LHCN-M2 (cell line): ENCODE measurements at places on chromosomes 7 and 10.

DNA sequence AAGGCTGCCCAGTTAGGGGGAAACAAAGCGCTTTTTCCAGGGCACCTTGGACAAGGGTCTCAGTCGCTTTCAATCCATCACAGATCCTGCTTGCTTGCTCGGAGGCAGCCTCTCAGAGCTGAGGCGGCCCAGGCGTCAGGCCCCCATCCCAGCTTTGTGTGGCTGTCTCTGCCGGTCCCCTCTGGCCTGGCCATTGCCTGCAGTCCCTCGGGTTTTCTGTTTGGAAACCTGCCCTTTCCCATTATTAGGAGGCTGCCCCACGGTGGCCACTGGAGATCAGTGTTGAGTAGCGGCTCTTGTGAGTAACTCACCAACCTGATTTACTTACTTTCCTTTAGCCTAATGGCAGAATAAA, 216.1 kb downstream of the GLRX3 start:
- no peak for DNase-seq

- DNase-seq: no peak
Observed at GRCh38 chr7:50366311-50366710, 61.8 kb downstream of the IKZF1 start.

DNA sequence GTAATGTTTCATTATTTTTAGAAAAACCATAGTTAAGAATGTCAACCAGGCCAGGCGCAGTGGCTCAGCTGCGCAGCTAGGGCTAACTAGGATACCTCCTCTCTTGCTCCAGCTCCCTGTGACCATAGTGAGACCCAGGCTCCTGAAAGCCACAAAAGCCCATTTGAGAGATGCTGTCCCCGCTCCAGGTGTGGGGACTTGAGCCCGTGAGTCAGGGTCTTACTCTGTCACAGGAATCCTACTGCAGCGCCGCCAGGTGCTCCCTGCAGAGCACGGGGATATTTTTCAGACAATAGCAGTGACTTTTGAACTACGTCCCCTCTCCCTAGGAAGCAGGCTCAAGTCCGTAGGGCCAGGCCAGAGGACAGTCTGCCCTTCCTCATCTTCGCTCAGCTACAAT, 75.6 kb upstream of the NRBF2 start:
- no peak for DNase-seq

GRCh38 chr7:144786079-144786478, 49.8 kb downstream of the TPK1 start:
- no peak for DNase-seq

DNA sequence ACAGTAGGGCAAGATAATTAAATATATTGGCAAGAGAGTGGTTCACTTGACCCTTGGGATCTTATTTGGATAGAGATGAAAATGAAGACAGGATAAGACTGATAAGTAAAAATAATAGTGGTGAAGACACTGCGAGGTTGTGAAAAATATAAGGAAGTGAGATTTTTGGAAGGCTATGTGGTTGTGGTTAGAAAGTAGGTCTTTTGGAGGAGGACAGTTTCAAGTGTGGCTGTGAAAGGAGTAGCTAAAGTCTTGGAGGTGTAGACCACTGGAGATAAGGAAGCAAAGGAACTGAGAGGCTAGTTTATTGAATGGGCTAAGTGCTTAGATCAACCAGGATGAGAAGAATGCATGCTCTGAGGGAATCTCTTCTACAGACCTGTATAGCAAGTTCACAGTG, 11.2 kb downstream of the MIOS start:
- DNase-seq: no peak

DNA sequence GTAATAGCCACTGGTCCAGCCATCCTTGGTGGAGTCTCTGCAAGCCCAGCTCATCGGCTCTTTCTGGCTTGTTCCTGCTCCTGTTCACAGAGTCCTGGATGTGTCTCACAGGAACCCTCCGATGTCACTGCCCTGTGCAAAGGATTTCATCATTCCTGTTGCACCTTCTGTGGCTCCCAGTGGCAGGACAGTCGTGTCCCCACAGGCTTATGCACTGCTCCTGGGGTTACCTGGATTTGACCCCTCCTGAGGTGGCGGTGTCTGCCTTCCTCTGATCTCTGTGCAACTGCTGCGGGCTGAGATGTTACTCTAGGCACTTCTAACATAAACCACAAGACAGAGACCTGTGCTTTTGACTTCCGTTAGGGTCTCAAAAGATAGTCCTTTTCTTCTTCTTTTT, 30.6 kb downstream of the APBB1IP start:
- no peak for DNase-seq

DNA sequence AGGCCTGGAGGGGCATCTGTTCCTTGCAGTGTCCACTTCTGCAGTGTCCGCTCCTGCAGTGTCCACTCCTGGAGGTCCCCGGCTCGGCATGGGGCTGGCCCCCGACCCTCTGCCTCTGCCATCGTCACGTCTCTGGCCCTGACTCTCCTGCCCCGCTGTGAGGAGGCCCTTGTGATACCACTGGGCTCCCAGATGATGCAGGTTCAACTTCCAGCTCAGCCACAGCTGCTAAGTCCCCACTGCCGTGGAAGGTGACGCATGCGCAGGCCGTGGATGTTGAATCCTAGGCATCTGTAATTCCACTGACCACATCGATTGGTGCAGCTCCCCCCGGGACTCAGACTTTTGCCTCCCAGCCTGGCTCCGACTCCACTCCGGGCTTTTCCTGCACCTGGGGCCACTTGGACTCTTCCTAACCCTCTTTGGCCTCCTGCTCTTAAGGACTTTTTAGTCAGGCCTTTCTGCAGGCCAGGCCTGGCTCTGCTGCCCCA, 95.1 kb downstream of the GLRX3 start:
- DNase-seq: no peak

- no peak for DNase-seq
Observed at GRCh38 chr10:10438335-10439100, 579.2 kb upstream of the CELF2 start.

DNA sequence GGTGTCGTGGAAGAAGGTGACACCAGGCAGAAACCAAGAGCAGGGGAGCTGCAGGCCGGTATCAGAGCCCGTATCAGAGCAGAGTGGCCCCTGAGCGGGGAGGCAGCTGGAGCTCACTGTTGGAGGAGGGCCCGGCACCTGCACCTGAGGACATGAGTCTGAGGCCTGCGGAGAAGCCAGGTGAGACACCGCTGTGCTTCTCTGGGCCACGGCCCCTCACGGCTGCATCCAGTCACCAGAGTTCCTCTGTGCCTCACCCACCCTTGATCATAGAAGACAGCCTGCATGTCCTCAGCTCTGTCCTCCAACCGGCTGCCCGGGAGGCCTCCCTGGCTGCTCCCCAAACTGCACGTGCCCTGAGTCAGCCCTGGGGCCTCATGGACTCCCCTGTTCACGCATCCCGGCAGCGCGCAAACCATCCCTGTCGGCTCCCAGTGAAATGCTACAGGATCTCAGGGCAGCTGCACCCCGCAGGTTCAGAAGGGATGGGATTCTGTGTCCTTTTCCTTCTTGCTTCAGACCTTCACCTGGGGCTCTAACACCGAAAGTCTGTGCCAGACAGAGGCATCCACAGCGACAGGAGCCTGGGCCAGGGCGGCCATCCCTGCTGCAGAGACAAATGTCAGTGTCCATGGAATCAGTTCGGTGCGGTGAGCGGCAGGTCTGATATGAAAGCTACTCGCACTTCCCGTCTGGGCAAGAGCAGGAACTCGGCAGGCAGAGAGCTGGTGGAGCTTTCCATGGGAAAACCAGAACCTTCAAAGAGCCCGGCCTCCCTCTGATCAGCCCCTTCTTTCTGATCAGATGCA, 111.9 kb upstream of the FAM20C start:
- no peak for DNase-seq

- peak; percentile 31 for DNase-seq
Observed at GRCh38 chr7:74481458-74482196, 27.9 kb downstream of the GTF2IRD1 start.

- no peak for DNase-seq
Observed at GRCh38 chr7:43884209-43884608, 14.9 kb upstream of the MRPS24 start.

- peak; percentile 31 for DNase-seq
Observed at GRCh38 chr7:33940503-33940902, 35.2 kb downstream of the BMPER start.

- peak; percentile 93 for DNase-seq
Observed at GRCh38 chr7:82049891-82050533, 280.2 kb upstream of the HGF start.

DNA sequence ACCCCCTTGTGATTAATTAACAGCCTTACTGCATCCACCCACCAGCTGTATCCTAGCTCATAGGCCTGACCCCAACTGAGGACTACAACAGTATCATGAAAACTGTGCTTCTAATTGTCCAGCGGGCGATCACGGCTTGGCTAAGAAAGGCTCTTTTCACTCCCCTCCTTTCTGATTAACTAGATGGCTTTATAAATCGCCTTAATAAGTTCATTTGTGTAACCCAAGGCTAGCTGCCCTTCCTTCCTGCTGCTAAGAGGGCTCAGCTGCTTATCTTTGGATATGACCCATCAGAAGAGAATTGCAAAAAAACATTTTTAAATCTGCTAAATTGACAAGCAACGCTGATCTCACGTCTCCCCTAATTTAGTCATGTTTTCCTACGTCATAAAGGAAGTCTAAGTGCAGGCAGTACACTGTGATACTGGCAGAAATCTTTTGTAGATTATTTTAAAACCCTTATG, 163.0 kb upstream of the LAMB4 start:
- peak; percentile 36 for DNase-seq

- DNase-seq: peak; percentile 77
Observed at GRCh38 chr10:5534880-5535856, 10.4 kb downstream of the CALML3 start.

DNA sequence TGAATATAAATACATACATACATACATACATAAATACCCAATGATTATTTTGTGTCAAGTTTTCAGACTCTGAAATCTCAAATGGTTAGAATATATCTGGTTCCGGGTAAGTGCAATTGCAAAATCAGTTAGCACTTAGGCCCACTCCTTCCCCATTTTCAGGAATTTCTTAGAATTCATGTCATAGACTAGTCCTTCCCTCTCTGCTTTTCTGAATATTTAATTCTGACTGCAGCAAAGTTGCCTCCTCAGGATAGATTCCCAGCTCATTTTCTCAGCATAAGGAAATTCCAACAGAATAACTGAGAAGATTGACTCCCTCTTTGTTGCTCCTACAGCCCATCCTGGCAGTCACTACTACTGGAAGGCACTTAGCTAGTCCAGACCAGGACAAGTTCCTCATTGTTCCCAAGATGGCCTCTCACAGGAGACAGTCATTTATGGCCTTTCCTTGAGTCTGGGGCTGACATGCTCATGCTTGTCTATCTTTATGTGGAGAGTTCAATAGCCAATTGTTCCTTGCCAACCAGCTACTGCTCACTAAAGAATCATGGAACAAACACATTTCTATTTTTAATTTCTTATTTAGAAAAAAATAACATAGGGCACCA, 142.9 kb upstream of the ITGB1 start:
- no peak for DNase-seq

DNA sequence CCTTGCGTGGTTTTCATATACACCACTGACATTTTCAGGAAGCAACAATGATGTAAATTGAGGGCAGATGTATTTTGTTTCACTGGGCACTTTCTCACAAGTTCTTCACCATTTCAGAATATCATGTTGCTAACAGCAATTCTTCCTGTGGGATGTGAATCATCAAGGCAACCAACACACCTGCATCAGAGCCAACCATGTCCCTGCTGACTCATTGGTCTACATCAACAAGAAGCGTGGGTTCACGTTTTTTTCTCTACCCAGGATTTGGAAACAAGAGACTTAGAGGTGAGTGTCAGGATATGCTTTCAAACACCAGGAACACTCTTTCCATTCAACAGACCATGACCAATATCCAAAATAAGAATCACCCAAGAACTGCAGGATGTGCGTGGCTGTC, 203.9 kb downstream of the TEX36 start:
- DNase-seq: no peak

GRCh38 chr7:98323597-98324322, 42.3 kb downstream of the BRI3 start:
- DNase-seq: no peak

DNA sequence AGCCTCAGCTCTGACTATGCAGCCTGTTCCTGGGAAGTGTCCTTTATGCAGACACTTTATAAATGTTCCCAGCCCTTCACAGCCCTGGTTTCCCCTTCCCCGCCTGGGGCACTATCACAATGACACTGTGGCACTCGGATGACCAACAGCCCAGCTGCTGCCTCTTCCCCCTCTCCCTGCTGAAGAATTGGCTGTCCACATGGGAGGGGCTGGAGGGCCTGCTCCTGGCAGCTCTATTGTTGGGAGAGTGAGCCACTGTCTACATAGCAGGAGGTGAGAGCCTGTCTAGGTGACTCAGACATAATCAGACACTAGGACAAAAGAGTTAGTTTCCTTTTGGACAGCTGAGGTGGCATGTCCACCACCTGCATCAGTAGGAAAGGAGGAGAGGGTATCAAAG, 437.5 kb downstream of the PLXNA4 start:
- DNase-seq: no peak

GRCh38 chr10:116899626-116900025, 50.3 kb downstream of the ENO4 start:
- no peak for DNase-seq

- no peak for DNase-seq
Observed at GRCh38 chr7:152601305-152601798, 74.6 kb downstream of the XRCC2 start.

DNA sequence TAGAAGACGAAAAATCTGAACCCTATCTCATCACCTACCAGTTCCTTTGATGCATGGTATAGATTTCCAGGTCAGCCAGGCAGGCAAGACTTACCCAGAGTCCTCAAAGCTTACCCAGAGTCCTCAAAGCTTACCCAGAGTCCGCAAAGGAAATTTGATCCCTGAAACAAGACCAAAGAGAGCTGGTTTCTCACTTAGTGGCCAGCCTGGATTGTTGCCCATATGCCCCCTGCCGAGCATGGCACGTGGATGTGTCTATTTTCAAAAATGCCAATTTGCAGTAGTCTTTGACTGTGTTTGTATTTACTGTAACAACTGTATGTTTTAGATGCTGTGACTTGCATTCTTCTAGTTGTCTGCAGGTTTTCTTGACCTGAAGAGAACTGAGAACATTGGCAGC, 120.2 kb upstream of the STARD3NL start:
- DNase-seq: peak; percentile 38

- DNase-seq: no peak
Observed at GRCh38 chr10:3780771-3781467, 4.1 kb downstream of the KLF6 start.

- no peak for DNase-seq
Observed at GRCh38 chr7:53473371-53473770, 437.9 kb downstream of the POM121L12 start.

- DNase-seq: no peak
Observed at GRCh38 chr10:54096892-54097291, 704.1 kb downstream of the PCDH15 start.

DNA sequence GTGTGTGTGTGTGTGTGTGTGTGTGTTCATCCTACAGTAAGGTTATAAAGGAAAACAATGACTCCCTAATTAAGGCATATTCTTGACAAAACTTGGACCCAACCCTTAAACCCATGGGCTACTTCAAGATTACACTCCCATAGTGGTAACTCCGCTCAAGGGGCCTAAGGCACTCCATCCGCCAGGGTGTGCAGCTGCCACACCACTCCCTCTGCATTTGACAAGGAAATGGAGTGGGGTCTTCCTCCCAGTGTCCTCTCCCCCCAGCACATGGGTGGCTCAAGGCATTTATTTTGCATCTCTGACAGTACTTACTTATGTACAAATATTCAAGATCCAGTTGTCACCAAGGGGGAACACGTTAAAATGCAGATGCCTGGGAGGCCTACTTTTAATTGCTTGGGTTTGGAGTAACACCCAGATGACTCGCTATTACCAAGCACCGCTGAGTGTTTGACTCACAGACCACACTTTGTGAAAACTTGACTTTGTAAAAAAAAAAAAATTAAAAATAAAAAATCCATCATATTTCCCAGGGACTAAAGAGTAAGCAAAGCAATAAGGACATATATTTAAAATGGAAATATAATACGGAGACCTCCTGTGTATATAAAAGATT, 53.0 kb upstream of the AGR3 start:
- peak; percentile 74 for DNase-seq
